Fibroblast of upper back skin (primary cell): ENCODE measurements at places on chromosomes 12 and 14.
A peak's percentile ranks its signal among the peaks of the same experiment; 100 is the strongest.

- no peak for DNase-seq
Observed at GRCh38 chr12:4154672-4155225, 118.8 kb upstream of the CCND2 start.

DNA sequence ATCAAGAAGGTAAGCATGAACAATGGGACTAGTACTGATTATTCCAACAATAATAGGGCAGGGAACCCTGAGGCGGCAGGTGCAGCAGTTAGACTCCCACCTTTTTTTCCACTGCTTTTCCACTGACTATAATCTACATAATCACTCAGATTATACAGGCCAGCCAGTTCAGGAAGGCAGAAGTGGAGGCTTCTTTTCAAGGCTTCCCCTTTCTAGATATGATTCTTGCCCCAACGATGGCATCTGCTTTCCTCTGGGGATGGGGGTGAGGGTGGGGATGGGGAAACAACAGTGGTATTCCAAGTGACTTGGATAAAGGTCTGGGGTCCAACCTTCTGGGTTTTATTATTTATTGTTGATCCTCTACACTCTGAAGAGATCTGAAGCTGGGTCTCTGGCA is 331 bp downstream of the NCKAP1L start:
- DNase-seq, result no peak

DNA sequence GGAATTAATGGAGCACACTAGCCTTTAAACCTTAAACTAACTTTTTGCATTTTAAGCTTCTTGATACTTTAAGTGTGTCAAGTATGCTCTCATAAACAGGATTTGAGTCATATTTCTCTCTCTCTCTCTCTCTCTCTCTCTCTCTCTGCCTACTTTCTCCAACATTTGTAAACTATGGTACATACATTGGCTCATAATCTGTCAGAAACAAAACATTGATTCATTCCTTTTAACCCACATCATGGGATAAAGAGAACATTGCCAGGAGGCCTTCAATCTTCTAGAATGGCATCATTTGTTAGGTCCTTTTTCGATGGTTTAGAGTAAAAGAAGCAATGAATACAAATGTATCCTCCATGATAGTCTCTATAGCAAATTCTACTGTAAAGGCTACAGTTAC is 81.6 kb upstream of the RERGL start:
- DNase-seq, result peak; percentile 69

DNA sequence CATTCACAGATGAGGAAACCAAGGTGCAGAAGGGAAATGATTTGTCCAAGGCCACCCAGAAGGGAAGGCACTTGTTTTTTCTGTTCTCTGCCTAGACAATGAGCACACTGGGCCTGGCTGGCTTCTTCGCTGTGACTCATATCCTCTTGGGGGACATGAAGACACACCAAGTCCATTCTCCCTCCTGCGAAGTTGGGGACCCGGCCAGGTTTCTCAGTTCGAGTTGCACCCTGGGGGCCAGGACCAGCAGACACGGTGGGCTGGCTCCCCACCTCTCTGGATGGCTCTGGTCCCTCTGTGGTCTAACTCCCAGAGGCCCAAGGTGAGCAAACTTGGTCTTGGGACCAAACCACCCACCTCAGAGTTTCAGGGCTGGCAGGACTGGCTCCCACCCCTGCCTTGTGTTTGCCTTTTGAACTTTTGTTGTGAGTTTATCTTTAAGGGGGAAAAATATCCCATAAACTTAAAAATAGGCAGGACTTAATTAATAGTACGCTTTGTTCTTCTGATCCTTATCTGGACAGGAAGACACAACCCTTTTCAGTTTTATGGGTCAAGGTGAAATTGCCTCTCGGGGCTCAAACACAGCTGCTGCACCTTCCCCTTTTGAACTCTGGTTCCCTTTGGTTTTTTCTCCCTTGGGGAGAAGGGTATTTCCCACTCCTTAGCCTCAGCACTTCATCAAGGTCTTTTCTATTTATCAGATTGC is 9.0 kb upstream of the MLEC start:
- DNase-seq, result peak; percentile 18

- DNase-seq, result peak; percentile 84
Observed at GRCh38 chr14:103423050-103423461, 37.8 kb downstream of the MARK3 start.

DNA sequence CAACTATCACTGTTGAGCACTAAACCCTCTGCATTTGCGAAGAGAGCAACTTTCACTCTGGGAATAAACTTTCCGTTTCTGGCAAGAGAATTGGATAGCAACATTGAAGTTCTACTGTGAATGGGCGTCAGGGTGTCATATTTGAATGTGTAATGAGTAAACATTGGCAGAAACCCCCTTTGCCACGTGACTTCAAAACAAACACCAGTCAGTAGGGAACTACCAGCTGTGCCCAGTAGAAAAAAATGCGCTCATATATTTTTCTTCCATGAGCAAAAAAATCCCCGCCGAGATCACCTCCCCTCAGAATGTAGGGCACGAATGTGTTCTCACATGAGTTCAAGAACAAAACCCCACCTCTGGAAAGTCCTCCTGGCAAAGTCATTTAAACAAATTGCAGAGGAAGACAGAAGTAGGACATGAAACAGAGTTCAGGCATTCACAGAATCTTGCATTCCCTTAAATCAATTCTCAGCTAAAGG is 80.6 kb downstream of the BTG1 start:
- peak; percentile 29 for DNase-seq

DNA sequence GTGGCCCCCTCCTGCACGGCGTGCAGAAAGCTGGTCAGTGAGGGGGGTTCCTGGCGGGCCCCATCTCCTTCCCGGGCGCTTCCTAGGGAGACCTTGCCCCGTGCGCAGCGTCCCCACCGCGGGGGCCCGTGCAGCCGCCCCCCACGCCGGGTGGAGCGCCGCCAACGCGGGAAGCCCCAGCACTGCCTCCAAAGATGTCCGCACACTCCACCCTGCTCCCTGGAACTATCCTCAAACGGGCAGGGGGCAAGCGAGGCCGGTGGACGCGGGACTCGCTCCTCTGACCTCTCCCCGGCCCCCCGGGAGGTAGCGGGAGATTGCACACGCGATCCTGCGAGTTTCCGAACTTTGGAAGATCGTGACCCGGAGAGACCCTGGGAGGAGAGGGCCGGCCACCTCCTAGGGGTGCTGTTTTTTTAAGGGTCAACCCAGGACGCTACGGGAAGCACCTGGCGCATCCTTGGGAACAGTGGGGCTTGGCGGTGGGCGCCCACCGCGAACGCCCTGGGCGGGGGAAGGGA is 1.5 kb upstream of the FZD10 start:
- DNase-seq, result no peak

DNA sequence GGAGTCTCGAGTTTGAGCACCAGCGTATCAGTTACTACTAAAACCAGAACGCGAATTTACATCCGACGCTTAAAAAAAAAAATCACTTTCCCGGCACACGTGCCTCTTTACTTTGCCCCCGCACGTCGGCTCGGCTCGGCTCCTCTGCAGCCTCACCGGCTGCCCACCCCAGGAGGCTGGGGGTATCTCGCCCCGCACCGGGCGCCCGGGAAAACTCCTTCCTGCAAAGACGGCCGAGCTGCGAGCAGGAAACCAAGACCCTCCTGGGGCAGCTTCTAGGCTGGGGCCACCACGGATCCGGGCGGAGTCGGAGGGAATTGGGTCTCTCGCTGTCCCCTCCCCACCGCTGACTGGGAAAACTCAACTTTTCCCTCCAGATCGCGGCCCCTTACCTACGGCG is 610 bp downstream of the VSIG10 start:
- no peak for DNase-seq

GRCh38 chr12:115308918-115309317 is 624.9 kb upstream of the TBX3 start:
- DNase-seq, result no peak

DNA sequence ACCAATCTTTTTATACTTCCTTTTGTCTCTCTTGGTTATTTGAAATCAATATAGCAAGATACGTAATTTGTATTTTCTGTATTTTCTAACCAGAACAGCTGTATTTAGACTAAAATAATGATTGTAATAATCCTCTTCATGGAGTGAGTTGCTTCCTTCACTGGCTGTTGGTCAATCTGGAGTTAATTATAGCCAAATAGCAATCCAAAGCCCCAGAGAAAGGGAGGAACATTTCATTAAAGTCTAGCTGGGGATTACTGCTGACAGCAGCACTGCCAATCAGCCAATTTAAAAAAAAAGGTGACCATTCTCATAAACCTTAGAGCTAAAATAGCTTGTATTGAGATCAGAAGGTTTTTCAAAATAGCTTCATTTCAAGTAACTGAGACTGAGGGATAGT is 118.0 kb downstream of the TRHDE start:
- DNase-seq, result peak; percentile 56

GRCh38 chr14:39488600-39488999 is 56.4 kb upstream of the FBXO33 start:
- no peak for DNase-seq

- peak; percentile 9 for DNase-seq
Observed at GRCh38 chr12:130026608-130027176, 122.9 kb upstream of the TMEM132D start.

DNA sequence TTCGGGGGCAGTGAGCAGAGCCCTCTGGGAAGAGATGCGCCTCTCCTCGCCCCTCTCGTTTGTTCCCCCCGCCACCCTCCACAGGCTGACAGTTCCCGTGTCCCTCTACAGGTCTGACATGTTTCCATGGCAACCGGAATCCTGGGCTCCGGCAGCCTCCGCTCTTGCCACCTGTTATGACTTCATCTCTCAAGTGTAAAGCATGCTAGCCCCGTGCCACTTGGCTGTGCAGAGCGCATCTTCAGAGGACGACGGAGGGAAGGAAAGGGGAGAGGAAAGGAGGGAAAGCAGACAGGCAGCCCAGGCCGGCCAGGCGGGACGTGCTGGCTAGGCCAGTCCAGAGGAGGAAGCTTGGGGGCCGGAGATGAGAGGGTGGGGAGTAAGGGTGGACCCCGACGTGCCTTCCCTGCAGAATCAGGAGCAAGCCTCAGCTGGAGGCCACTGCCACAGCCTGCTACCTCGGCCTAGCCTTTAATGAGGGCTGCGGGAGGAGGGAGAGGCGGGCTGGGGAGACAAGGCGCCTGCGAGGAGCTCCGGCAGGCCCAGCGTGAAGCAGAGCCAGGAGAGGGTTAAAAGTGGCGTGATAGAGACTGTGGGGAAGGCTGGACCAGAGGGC is 214.3 kb downstream of the DPF3 start:
- DNase-seq, result peak; percentile 23

- peak; percentile 31 for DNase-seq
Observed at GRCh38 chr12:116245189-116245588, 32.3 kb downstream of the MED13L start.

DNA sequence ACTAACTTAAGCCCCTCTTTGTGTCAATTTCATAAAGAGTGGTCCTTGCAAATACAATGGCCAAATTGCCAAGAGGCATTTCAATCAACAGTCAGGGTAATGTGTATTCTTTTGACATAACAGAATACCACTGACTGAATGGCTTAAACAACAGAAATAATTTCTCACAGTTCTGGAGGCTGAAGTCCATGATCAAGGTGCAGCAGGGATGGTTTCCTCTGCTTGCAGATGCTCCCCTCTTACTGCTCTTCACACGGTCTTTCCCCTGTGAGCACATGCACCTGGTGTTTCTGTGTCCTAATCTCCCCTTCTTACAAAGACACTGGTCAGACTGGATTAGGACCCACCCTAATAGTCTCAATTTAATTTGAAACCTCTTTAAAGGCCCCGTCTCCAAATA is 31.9 kb downstream of the FGFR1OP2 start:
- DNase-seq, result no peak

GRCh38 chr14:54877015-54877702 is 25.5 kb downstream of the GCH1 start:
- DNase-seq, result peak; percentile 29

DNA sequence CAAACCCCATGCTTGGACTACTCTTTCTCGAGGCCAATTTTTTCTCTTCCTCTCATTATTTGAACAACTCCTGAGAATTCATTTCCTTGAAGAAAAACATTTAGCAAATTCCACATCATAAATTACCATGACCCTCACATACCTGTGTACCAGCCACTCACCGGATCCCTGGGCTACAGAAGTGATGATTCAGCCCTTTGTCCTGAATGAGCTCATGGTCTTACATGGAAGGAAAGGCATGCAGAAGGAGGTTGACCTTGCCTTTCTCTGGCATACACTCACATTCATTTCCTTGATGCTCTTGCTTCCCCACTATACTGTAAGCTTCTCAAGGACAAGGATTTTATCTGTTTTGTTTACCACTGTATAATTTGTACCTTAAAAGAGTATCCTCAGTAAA is 191.5 kb downstream of the SLC5A8 start:
- DNase-seq, result peak; percentile 84

GRCh38 chr12:6766651-6767349 is 637 bp downstream of the PTMS start:
- DNase-seq, result peak; percentile 51

GRCh38 chr14:25896777-25897176 is 701.1 kb downstream of the NOVA1 start:
- no peak for DNase-seq

DNA sequence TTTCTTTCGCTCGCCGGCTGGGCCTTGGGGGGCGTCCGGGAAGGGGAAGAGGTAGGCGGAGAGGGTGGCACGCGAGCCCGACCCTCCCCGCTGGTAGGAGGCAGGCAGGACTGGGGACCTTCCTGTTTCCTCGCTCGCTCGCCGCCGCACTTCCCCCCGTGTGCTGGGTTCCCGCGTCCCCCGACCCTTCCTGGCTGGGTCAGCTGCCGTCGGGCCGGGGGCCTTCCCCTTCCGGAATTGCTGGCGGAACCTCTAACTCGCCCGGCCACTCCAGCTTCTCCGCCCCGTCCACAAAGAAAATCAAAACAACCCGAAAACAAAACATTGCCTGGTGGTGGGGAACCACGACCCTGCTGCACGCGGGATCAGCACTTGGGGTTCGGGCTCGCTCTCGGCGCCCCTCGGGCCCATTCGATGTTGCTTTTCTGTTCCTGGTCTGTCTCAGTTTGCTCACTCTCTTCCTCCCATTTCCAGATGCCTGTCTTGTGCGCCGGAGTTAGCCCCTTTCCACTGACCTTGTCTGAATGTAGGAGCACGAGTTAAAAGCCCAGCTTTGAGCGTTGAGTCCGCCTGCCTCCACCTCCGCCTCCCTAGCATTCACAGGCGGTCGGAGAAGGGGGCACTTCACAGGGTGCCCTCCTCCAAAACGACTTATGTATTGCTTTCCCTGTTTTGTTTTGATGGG is 581 bp downstream of the PAPOLA start:
- peak; percentile 18 for DNase-seq

DNA sequence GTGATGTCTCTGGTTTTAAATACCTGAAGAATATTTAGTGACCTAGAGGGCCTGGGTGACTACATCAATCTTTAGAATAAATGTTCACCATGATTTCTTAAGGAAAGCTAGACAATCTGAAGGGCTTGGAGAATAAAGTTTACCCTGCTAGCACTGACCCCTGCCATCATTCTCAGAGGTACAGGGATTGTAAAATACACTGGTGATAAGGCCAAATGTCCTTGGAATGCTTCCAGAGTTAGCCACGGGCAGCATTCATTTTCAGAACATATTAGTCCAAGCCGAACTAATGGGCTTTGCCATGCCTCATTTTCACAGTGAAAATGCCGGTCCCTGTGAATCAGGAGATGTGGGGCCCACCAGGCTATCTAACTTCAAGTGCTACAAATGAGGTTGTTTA is 1381.7 kb upstream of the SEL1L start:
- DNase-seq, result no peak

- DNase-seq, result no peak
Observed at GRCh38 chr14:22802860-22803686, 12.2 kb downstream of the SLC7A7 start.
